Spinal cord (tissue), 10 donors: ENCODE measurements at places on chromosomes 6 and 20. TPM values are rescaled to one million over a fixed set of nuclear protein-coding genes. Genes with fewer than 3 reads are reported as not detected.

DNA sequence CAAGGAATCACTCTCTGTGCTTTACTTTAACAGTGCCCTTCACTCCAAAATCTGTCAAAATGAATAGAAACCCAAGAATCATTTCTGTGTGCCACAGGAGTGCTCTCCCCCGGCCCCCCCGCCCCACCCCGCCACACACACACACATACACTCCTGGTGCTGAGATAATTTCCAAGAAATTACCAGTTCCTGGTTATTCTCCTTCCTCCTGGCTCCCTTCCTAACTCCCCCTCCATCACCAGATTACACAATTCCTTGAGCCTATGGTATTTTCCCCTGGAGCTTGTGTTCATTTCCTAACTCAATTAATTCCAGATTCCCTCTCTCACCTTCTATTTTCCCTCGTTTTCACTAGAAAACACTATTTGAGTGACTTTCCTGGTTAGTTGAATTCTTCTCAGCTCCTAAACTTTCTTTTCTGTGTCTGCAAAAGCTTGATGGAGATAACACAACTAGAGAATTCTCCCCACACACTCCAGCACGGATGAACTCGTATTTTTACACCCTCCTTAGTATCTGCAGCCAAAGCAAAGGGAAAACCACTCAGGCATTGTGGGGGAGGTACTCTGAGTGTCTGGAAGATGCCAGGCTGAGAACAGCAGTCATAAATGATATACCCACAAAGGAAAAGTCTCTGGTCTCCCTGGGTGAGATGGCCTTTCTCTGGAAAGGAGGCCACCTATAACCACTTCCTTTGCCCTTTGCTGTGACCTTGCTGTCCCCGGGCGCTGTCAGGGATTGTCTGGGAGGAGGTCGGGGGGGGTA is 1.9 kb upstream of the SLC24A3 start:
- no peak for DNase-seq

UNC5CL gene
- polyA plus RNA-seq, result 0.92 TPM

DNA sequence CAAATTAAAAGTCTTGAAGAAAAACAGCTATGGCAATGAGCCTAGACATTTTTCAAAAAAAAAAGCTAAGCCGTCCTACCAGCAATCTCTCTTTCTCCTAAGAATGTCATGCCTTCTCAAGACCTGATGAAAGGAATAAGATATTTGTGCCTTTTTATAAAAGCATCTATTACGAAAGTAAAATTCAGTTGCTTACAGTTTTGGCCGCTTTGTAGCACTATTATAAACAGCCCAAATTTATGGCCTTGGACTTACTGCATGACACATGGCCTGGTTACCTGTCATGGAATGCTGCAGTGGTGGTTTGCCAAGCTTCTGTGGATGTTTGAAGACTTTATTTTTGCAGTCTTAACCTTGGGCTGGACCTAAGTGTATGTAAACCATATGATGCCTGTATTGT is 22.2 kb upstream of the VAPB start:
- no peak for DNase-seq

C6orf58 gene
- 1.2 TPM for polyA plus RNA-seq

GRCh38 chr6:140105857-140106256 is 731.4 kb upstream of the CITED2 start:
- no peak for DNase-seq

- no peak for DNase-seq
These were observed 17.3 kb upstream of the MAPK13 start for GRCh38 chr6:36113049-36113448.

LRRC1 gene
- polyA plus RNA-seq, result 15.4 TPM

RHAG gene
- 0.53 TPM for polyA plus RNA-seq

DNA sequence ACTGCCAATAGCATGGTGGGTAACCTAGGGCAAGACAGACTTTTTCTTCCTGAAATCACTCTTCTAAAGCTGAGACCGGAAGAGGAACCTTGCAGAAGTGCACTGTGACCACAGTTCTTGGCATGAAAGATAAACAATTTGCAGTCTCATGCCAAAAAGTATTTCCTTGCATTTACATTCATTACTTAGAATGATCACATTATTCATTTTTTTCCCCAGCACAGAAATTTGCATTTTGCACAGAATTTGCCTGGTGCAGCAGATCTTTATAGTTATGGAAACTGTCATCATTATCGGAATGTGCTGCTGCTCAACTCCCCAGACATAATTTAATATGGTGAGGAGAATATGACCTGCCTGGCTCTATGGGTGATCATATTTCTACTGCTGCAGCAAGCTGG is 42.2 kb upstream of the EDN3 start:
- DNase-seq, result no peak

DNA sequence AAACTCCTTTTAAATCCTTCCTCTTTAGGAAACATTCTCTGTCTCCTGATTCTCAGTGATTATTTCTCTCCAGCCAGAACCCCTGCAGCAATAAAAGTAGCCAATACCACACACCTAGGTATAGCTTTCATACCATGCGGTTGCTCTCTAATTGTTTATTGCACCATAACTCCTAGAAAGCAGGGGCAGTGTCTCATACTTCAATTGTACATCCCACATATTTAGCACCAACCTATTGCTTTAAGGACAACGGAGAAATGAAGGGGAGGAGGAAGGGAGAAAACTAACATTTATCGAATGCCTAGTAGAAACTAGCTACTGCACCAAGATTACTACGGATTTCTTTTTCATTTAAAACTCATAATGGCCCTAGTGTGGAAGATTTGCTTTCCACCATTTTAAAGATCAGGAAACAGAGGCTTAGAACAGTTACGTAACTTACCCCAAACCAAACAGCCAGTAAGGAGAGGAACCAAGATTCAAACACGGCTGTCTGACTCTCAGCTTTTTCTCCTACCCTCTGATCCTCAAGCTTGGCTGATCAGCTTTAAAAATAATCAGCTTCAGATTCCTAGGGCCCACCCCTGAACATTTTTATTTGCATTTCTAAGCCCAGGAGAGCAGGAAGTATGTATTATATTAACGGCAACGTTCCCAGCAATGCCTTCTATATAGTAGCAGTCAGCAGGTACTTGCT is 43.4 kb upstream of the ATXN1 start:
- DNase-seq, result no peak

DNA sequence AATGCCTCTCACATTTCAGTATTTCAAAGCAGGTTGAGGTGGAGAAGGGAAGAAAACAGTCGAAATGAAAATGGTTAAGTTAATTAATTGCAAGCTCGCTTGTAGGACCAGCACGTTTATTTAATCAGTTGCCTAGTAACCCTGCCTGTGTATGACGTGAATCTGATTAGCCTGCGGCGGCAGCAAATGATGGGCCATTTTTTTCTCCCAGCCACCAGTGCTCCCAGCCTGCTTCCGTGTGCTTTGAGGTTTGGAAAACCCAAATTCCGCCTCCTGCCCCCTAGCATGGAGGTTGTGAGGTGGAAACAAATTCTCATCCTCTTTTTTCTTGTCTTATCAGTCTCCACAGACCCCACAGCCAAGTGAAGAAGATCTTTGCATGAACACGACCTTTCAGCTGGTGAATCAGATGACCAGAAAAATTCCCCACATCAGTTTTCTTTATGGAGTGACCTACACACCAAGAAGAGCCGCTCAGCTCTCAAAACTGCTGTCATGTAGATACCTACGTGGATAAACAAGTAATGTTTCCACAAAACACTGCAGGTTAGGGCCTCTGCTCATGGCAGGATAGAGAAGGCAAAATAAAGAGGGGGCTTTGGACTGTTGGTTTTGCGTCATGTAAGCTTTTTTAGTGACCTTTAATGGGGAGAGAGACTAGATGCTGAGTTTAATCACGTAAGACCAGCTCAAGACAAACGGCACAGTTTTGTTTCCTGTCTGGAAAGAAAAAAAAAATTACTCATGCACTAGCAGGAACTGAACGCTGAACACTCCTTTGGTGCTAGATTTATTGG is 572.9 kb upstream of the NOX3 start:
- DNase-seq, result peak; percentile 28

DNA sequence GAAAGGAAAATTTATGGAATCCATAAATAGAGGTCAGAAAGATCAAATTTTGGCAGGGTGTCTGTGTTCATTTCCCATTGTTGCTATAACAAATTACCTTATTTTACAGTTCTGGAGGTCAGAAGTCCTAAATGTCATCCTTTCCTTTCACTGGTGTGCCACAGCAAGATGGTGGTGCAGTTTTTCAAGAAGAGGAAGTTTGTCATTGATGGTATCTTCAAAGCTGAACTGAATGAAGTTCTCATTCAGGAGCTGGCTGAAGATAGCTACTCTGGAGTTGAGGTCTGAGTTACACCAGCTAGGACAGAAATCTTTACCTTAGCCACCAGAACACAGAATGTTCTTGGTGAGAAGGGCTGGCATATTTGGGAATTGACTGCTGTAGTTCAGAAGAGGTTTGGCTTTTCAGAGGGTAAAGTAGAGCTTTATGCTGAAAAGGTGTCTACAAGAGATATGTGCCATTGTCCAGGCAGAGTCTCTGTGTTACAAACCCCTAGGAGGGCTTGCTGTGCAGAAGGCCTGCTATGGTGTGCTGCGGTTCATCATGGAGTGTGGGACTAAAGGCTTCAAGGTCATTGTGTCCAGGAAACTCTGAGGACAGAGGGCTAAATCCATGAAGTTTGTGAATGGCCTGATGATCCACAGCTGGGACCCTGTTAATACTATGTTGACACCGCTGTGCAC is 7.2 kb upstream of the CCNC start:
- no peak for DNase-seq

DNA sequence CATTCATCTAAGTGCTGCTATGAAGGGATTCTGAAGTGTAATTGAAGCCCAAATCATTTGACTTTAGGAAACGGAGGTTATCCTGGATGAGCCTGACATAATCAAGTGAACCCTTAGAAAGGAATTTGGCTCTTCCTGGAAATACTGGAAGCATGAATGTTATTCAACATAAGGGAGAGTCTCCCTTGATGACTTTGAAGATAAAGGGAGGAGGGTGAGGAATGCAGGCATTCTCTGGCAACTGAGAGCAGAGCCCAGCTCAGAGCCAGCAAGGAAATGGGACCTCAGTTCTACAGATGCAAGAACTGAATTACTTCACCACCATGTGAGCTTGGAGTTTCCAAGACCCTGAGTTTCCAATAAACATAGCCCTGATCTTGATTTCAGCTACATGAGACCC is 168.2 kb downstream of the DLL1 start:
- DNase-seq, result no peak

SPATS1 gene
- 0.57 TPM for polyA plus RNA-seq

DNA sequence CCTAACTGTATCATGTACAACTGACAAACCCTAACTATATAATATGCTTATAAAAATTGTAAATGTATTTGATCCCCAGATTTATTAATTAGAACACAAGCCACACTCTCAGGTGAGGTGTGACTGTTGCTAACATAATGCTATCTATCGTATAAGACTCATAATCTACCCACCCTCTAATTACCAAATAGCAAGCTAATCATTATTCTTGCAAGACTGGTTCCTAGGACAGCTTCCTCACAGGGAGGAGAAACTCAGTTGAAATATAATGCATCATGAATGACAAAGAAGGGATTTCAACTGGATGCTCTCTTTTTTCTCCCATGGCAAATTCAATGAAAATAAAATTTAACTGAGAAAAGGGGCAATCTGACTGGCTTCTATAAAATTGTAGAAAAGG is 35.4 kb downstream of the ELOVL4 start:
- DNase-seq, result no peak

GRCh38 chr20:9515214-9515585 is 810 bp downstream of the LAMP5 start:
- DNase-seq, result no peak

DNA sequence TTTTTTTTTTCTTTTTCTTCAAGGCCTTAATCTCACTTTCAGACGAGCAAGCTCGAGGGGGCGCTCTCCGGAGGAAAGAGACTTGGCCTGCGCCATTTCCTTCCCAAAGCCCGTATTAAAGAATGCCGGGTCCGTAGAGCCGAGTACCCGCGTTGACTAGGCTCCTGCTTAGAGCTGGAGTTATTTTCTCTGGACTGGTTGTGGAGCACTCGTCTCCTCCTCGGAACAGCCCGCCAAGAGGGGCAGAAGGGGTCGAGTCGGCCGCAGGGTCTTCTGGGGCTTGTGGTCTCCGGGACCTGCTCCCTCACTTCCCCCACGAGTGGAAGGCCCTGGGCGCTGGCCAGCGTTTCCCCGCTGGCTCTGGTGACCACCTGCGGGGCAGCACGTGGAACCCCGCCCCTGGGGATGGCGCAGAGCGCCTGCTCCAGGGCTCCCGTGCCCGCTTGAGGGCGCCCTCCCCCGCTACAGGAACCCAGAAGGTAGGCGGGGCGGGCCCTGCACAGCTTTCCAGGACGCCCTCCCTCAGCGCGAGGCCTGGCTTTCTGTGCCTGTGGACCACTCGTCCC is 2.7 kb upstream of the MEI4 start:
- peak; percentile 62 for DNase-seq

DNA sequence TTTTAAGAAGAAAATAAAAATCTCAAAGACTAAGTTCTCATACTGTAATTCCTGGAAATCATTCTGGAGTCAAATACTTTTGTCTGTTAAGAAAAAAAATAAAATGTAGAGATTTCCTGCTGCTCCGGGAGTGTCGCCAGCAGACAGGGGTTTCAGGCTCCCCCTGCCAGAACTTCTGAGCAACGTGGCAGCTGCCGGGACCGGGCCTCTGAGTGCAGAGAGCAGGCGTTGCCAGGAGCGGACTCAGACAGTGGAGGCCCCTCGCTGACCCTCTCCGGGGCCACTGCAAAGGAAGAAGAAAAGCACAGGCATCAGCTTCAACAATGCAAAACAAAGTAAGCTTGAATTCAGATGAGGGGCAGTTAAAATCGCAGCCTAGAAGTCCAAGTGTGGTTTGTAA is 95.5 kb downstream of the THBS2 start:
- DNase-seq, result peak; percentile 55

- no peak for DNase-seq
These were observed 83.8 kb downstream of the ATXN1 start for GRCh38 chr6:16677458-16677857.

CLPSL1 gene
- not detected for polyA plus RNA-seq

DNA sequence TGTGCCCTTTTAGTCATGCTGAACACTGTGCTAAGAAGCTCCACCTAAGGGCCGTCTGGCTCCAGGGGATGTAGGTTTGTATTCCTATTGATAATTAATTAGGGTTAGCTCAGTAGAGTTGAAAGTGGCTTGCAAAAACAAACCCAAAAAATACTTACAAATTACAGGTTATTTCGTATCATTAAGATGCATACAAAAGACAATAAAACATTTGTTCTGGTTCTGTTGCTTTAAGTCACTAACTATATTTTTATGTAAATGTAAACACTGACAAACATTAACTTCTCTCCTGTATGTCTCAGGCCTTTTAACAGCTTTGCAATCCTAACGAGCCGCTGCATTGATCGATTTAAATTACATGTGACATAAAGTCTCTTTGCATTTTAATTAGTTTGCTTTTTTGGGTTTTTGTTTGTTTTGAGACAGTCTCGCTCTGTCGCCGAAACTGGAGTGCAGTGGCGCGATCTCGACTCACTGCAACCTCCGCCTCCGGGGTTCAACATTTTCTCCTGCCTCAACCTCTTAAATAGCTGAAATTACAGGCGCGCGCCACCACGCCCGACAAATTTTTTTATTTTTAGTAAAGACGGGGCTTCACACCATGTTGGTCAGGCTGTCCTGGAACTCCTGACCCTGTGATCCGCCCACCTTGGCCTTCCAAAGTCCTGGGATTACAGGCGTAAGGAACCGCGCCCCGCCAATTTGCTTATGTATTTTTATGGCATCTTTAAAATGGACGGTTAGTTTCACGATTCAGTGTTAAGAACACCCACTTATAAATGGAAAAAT is 110.9 kb downstream of the HFE start:
- DNase-seq, result no peak

GRCh38 chr20:32484225-32484957 is 100.7 kb downstream of the NOL4L start:
- peak; percentile 86 for DNase-seq

GRCh38 chr6:165872311-165872710 is 209.3 kb upstream of the PDE10A start:
- no peak for DNase-seq
